ENCODE measurements at places on chromosomes 5 and 9.

- DNase-seq: no peak
Measured at GRCh38 chr5:82586661-82587310, 308.6 kb upstream of the RPS23 start.

DNA sequence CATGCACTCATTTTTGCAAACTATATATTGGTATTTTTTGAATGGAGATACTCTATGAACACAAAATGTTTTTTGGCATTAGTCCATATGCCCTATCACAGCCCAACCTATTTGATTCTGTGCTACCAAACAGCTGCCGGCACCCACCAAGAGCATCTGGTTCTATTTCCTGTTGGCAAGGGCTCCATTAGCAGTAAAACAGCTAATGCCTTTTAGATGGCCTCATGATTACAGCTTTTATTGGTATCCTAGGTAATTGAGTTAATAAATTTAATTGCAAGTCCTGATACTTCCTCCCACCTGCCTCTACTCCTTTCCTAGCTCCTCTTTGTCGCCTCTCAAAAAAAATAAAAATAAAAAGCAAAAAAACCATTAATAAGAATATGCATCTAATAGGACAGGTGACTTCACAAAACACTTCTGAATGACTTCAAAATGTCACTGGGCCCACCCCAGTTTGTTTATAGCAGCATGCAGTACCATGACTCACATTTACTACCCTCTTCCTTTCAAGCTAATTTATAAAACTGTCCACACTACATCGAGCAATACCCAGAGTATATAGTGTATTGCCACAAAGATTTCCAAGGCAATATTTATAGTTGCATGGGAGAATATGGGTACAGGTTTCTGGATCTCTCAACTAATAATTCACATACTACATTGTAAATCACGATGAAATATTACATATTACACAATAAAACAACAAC is 620.4 kb downstream of the SLCO4C1 start:
- no peak for DNase-seq

GRCh38 chr5:142472306-142472951 is 147.6 kb upstream of the SPRY4 start:
- DNase-seq: peak; percentile 89

- DNase-seq: no peak
Measured at GRCh38 chr9:95499847-95500246, 16.9 kb downstream of the PTCH1 start.

GRCh38 chr5:154967421-154968024 is 26.6 kb downstream of the MRPL22 start:
- peak; percentile 15 for DNase-seq

DNA sequence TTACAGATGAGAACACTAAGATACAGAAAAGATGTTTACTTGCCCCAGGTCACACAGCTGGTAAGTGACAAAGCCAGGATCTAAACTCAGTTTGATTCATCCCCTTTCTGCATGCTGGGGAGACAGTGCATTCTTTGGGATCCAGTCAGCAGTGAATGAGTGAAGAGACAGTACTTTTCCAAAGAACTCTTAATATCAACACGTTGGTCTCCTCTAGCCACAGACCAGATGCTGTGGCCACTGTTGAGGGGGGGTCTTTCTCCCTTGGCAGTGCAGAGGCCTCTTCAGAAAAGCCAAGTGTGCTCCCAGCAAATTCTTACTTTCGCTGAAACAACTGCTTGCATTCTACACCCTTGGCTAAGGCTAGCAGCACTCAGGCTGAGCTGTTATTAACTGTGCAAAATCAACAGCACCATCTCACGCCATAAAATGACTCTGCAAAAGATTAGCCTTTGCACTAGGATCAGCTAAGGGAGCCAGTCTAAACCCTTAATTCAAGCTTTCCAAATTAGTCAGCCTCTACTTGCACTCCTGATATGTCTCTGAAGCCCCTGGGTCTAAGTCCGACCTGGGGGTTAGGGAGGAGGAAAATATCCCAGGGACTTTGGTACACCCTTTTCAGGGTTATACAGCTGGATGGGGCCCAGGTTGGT is 4.8 kb upstream of the TMEM171 start:
- peak; percentile 94 for DNase-seq

DNA sequence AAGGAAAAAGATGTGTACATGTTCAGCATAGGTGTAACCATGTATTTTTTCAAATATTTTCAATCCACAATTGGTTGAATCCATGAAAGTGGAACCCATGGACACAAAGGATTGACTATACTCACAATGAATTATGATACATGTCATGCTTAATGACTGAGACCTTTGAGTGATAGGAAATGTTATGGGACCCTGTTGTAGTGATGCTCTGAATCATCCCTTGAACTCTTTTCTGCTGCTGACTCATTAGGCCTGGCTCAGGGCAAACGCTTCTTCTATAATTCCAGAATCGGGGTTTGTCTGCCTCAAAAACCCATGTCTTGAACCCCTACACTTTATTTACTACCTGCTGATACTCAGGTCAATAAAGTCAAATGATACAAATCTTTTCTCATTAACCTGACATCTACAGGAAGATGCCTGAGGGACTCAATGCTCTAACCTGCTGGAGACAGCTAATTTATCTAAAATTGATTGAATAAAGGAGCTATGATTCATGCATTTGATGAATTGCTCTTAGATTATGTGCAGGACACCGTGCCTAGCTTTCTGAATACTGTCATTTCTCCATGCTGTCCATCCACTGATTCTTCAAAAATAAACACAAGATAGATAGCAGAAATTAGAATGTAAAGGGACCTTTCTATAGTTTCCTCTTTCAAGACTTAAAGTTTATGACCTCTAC is 260.1 kb downstream of the PRELID2 start:
- peak; percentile 42 for DNase-seq

- DNase-seq: no peak
Measured at GRCh38 chr5:174275959-174276358, 230.5 kb downstream of the NSG2 start.

DNA sequence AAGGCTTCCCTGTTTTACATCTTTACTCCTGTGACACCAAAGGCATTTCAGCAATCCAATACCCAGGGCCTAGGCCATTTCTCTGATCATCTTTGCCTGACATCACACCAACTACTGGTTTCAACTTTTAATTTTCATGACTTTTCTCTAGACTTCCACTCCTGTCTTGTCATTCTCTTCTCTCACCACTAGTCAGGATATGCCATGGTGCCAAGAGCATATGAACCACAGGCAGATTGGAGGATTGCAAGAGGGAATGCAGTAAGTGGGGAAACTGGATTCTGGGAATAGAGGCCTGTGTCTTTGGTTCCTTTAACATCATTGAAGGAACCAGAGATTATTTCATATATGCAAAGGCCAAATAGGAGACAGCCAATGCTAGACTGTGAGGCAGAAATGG is 69.3 kb downstream of the ANKRD31 start:
- peak; percentile 15 for DNase-seq

DNA sequence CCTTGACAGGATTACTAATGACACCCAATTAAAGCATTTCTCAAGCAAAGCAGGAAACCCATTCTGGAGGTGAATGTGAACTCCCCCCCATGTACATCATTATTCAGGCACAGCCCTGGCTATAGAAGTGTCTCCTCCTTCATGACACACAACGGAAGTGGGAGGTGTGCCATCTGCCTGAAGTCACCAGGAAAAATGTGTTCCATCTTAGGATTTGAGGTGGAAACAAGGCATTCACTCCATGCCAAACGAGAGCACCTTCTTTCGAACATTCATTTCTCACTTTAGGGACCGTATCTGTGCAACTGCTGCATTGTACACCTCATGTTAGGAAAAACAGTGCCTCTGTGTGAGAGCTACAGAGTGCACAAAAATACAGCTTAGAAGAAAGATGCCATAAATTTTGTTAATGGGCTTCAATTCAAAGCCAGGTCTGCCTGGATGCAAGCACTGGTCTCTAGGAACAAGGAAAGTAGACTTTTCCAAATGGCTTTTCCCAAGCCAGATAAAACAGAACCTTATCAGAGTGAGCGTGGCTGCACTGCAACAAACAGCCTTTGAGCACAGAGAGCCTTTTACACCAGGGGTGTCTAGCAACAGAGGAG is 19.4 kb downstream of the GOLM1 start:
- peak; percentile 36 for DNase-seq

- DNase-seq: no peak
Measured at GRCh38 chr5:111733571-111733970, 23.4 kb downstream of the NREP start.

DNA sequence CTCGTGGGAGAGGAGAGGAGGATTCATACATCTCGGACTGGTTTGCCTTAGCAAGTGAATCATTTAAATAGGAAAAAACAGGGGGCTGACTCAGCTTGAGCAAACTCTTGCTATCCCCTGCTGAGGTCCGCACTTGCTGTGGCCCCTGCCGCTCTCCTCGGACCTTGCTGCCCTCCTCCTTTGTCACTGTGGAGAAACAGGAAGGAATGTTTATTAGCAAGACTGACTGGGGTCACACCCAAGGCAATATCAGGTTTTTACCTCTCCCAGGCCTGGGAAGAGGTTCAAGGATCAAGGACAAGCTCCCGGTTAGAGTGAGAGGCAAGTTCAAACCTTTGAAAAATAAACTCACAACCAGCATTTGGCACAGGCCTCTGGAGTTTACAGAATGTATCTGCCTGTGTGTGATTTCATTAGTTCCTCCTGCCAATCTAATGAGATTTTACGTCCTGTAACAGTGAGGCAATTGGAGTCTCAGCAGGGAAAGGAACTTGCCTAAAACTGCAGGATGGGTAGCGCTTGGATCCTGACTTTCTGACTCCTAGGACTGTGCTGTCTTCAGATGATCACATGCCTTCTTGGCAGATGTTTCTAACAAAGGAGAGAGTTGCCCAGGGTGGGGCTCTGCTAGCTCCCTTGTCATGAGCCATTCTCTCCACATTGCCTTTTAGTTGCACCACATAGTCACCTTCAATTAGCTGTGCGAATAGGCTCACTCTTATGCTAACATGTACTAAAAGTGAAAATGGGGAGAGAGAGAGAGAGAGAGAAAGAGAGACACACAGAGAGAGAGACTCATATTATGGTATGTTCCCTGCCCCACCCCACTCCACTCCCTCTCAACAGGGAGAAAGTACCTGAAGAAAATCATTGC is 108.6 kb upstream of the CDKN2B start:
- peak; percentile 79 for DNase-seq

- peak; percentile 74 for DNase-seq
Measured at GRCh38 chr9:91954841-91955471, 4.9 kb upstream of the ROR2 start.

GRCh38 chr9:137486545-137487453 is 27.7 kb upstream of the NSMF start:
- no peak for DNase-seq

DNA sequence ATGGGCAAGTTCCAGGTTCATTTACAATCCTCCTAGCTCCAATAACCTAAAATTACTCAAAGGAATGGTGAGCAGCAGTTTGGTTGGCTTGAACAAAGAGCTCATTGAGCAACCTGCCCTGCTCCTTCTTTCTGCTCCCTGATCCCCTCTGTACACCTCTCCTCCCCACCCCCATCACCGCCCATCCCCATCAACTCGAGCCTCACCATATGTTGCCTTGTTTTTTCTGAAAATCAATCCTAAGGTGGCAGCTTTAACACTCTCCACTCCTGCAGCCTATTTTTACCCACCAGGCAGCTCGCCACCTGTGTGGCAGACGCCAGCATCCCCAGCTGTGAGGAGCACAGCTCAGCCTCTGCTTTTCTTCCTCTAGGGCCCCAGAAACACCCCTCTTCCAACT is 533.4 kb upstream of the BRINP1 start:
- no peak for DNase-seq

DNA sequence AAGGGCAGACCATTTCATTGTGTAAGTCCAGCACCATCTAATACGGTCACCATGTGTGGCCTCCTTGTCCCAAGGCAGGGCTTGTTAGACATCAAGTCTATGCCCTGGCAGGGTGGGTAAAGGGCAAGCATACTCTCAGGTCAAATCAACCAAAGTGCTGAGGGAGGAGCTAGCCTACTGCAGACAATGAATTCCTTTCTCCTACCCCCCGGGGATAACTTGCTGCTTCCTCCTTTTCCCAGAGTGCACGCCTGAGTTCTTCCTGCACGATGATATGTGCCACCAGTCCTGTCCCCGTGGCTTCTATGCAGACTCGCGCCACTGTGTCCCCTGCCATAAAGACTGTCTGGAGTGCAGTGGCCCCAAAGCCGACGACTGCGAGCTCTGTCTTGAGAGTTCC is 71.4 kb downstream of the RFK start:
- no peak for DNase-seq

- no peak for DNase-seq
Measured at GRCh38 chr5:177520916-177521513, 4.3 kb upstream of the DDX41 start.

GRCh38 chr9:14616188-14616982 is 76.8 kb downstream of the ZDHHC21 start:
- peak; percentile 77 for DNase-seq

DNA sequence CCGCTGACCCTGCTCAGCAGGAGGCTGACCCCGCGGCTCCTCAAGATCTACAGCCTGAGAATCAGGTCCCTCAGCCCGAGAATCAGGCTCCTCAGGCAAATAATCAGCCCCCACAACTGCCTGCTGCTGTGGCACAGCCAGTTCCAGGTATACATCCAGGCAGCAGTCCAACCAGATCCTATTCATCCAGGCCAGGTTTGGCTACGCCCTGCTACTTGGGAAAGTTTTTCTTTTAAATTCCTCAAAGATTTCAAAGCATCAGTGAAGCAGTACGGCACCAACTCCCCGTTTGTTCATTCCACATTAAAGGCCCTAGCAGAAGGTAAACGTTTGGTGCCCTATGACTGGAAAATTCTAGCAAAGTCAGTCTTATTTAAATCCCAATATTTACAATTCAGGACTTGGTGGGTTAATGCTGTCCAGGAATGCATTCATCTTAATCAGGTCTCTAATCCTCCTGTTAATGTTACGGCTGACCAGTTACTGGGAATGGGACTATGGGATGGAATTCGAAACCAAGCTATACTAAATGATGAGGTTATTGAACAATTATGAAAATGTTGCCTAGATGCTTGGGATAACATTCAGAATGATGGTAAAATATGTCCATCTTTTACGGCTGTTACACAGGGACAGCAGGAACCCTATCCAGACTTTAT is 102.3 kb downstream of the SYK start:
- DNase-seq: no peak

- DNase-seq: no peak
Measured at GRCh38 chr5:2192496-2192895, 309.8 kb upstream of the IRX4 start.

- DNase-seq: no peak
Measured at GRCh38 chr5:176902911-176903664, 3.9 kb upstream of the HK3 start.

DNA sequence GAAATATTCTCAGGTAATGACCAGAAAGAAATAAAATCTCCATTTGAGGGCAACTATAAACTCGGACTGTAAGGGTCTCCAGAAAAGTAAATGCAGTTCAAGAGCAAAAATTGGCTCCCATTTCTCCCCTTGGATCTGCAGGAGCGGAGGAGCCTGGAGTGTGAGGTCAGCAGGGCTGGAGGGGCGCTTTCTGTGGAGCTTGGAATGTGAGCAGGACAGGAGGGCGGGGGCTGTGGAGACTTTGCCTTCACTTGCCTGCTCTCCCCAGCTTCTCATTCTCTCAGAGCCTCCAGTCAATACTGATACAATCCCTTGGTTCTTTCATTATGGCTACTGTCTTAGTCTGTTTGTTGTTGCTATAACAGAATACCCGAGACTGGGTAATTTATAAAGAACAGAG is 162.8 kb upstream of the ANKH start:
- DNase-seq: no peak

Measured in fibroblast of mammary gland (primary cell).